NCI-H345 (cell line): ENCODE measurements at places on chromosomes 7 and 10.

GRCh38 chr10:82161264-82161663 is 286.3 kb downstream of the NRG3 start:
- DNase-seq = no peak

DNA sequence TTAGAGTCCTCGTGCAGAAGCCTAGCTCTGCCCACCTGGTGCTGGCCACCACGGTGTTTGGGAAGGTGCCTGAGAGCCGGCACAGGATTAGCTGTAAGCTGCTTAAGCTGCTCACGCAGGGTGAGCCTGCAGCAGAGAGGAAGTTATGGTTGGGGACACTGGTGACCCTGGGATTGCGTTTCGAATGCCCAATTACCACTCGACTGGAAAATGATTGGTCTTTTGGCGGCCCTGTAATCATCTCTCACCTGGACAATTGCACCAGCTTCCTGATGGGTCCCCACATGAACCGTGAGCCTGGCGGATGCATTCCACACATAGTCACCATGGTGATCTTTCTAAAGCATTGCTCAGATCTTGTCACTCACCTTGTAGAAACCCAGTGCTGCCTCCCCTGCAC is 442.3 kb upstream of the ZMIZ1 start:
- no peak for DNase-seq

- no peak for DNase-seq
Observed at GRCh38 chr7:11473807-11474424, 358.1 kb downstream of the THSD7A start.

- DNase-seq = no peak
Observed at GRCh38 chr10:19299645-19300044, 251.0 kb downstream of the MALRD1 start.

DNA sequence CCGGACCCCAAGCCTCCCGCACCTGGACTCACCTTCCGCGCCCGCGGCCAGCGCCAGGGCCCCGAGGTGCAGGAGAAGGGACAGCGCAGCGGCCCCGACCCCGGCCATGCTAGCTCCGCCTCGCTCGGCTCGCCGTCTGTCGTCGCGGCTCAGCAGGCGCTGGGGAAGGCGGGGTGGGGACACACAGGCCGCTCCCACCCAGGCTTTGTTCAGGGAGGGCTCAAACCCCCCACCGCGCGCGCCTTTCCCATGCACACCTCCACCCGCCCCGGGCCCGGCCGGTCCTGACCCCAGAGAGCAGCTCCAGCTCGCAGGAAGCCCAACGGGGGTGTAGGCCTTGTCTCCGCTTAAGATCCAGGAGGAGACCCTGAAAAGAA is at the start of gene KCP:
Gene KCP (minus strand): TSS at position 141 of the 377 bp plus-strand sequence. CDS start 33 bp downstream, at position 108.
- DNase-seq = no peak

- no peak for DNase-seq
Observed at GRCh38 chr10:73997461-73997786, 492 bp upstream of the VCL start.

DNA sequence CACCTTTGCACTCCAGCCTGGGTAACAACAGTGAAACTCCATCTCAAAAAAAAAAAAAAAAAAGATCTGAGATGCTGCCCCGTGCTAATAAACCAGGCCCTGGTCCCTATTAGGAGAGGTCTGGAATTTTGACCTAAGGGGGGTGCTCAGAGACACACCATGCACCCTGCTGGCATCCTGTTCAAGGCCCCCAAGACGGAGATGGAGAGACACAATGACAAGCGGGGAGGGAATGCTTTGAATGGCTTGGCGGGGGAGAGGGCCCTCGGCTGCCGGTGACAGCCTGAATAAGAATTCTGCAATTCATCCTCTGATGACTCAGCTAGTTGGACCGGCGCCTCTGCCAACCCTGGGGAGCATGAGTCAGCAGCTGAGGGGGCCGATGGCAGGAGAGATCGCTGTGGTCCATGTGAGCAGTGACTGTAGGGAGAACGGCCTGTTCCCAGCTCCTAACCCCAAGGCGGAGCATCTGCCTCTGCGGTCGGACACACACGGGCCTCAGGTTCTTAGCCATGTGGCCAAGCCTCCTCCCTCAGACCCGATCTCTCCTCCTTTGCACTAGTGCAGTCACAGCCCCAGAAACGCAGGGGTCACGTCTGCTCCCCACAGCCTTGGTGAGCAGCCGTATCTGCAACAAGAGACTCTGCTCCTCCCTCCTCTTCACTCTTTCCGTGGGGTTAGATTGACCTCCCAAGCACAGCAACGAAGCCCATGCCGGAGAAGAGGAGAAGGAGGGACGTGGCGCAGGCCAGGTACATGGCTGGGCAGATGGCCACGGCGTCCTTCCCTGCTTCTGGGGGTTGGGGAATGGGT is 14.9 kb downstream of the TRIM56 start:
- no peak for DNase-seq

- DNase-seq = peak; percentile 5
Observed at GRCh38 chr10:12388671-12389070, 39.3 kb downstream of the CAMK1D start.

DNA sequence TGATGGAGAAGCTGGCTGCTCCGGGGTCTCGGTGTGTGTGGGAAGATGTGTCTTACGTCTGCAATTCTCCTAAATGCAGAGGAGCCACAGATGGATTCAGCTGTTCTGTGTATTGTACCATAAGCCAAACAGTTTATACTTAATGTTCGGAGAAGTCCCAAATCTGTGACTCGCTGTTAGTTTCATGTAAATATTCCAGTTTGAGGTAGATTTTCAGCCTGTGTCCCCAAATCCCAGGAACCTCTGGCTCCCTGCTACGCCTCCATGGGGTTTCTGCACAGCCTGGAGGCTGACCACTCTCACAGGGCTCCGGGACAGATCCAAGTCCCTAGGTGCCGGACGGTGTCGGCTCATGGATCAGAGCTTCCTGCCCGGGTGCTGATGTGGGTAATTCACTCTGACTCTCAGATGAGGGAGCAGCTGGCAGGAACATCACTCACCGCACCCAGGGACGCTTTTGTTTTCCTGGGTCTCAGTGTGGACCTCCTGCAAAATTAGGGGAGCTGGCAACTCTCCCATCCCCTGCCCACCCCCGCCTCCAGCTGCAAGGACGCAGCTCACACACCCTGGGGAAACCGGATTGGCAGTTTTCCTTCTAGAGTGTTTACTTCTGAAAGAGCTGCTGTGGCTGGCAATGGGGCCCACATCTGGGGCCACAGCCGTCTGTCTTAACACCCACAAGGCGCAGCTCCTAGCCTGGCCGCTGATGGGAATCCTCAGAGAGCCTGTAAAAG is 421.1 kb upstream of the FOXK1 start:
- DNase-seq = peak; percentile 17

DNA sequence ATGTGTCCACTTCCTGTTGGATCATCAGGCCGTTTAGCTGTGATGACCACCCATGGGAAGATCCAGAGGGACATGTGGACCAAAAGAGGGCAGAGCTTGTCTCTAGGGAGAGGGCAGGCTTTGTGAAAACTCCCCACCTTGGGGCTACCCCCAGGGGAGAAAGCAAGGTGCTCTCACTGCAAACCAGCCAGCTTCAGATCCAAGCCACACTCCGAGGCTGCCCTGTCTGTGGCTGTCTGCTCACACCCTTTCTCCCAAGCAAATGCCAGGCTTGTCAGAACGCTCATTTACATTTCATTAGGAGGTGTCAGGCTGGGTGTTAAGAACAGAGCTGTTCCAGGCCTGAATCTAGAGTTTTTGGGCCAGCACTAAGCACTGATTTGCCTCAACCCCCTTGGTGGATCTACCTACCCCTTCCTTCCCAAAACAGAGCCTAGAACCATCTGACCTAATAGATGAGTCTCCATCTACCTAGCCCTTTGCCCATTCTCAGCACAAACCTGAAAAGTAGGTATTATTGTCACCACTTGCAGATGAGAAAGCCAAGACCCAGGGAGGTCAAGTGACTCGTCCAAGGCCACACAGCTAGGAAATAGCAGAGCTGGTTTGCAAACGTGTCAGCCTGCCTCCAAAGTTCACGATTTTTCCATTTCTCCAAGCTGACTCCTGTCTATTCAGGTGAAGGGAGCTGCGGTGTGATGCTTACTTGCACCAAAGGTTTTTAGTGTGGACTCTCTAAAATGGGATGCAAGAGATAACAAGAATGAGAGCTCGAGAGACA is 130.9 kb downstream of the EMX2 start:
- no peak for DNase-seq

GRCh38 chr10:52644373-52645186 is 128.0 kb downstream of the MBL2 start:
- peak; percentile 39 for DNase-seq

DNA sequence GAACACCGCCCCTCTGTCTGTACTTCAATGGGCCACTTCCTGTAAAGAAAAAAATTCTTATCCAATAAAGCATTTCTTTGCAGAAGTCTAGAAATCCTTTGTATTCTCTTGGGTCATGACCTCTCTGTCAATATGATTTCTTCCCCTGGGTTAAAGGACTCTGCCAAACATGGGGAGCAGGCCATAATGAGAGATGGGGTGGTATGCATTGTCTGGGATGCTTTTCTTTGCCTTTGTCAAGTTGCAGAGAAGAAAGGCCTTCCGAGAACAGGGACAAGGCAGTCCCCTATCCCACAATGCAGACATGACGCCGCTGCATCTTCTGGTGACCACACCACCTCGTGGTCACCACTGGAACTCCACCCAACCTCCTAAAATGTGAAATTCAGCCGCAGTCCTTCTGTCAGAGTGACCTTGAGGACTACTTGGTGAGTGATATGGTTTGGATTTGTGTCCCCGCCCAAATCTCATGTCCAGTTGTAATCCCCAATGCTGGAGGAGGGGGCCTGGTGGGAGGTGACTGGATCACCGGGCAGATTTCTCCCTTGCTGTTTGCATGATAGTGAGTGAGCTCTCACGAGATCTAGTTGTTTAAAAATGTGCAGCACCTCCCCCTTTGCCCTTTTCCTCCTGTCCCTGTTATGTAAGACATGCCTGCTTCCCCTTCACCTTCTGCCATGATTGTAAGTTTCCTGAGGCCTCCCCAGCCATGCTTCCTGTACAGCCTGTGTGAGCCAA is 15.2 kb upstream of the FRMPD2 start:
- peak; percentile 44 for DNase-seq

- no peak for DNase-seq
Observed at GRCh38 chr10:70809726-70810125, 6.0 kb upstream of the SGPL1 start.

DNA sequence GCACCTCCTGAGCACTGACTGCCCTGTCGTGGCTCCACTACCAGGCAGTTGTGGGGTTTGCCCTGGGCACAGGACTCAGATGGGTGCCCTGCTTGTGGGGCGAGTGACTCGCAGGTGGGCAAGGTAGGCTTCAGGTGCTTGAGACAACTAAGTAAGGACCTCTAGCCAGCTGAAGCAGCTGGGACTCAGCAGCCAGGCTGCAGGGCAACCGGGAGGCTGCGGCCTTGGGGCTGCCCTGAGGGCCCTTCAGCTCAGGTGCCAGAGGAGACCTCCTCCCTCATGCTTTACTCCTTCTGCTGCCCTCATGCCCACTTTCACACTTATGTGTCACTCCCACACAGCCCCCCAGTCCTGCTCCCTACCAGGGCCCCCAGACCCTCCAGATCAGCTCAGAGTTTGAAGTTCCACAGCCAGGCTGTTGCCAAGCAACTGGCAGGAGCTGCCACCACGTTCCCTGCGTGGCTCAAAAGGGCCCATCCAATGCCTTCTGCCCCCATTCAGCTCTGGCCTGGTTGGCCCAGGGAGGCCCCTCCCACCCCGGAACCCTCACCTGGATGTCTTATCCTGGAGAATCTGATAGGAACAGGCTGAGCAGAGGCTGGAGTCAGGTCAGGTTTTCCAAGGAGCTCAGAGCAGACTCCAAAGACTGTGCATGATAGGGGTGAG is 10.0 kb downstream of the TLX1 start:
- no peak for DNase-seq

DNA sequence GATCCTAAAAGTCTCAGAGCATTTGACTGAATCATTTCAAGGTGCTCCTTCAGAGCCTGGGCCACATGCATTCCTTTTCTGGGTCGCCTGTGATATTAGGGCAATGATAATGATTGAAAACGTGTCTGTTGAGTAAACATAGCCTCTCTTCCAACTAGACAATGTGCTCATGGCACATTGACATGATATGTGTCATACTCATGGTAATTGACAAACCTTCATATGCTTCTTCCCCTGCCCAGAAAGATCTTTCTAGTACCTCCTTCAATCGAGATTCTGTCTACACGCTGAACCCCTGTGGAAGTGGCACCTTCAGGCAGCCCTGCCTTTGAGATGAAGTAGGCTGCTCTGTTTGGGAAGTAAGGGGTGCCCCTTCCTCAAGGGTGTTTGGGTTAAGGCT is 98.9 kb upstream of the TCF7L2 start:
- no peak for DNase-seq

GRCh38 chr10:3172081-3172445 is 519 bp downstream of the PITRM1 start:
- DNase-seq = no peak

DNA sequence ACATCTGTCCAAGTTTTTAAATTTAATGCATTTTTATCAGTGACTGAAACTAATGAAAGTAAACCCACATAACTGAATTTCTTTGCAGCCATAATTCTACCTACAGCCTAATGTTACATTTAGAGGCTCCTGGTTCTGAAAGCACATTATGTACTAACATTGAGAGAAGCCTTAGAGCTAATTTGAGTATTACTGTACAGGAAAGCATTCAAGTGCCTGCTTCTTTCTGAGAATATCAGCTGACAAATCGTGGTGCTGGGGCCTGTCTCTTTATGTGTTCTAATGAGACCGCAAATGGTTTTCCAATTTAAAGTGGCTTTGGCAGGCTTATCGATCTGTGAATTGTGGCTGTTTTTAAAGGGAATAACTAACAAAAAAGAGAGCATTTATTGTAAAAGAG is 32.3 kb upstream of the DGKB start:
- no peak for DNase-seq

DNA sequence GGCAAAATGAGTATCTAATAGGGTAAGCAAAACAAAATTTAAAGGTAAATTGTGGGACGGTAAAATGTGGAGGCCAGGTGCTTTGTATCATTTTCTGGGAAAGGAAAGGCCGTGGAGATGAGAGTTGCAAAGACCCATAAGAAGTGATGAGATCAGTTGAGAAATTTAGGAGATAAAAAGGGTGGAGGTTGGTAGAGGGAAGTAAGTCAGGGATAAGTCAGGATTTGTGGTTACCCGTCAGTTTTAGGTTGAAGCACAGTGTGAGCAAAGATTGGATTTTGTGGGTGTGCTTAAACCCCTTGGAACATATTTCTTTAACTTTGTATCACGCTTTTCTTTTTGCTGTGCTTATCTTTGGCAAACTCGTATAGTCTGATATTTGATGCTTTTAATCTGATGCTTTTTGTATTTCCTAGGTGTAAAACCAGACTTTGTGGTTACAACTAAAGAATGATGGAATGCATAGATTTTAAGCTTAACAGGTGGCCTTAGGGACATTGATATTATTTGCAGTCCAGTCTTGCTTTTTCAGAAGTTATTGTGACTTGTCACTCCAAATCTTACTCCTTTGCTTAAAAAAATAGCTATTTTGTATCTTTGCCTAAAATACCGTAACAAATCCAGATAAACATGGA is 1.2 kb downstream of the BTRC start:
- no peak for DNase-seq
